ENCODE measurements at places on chromosomes 11 and 22.

DNA sequence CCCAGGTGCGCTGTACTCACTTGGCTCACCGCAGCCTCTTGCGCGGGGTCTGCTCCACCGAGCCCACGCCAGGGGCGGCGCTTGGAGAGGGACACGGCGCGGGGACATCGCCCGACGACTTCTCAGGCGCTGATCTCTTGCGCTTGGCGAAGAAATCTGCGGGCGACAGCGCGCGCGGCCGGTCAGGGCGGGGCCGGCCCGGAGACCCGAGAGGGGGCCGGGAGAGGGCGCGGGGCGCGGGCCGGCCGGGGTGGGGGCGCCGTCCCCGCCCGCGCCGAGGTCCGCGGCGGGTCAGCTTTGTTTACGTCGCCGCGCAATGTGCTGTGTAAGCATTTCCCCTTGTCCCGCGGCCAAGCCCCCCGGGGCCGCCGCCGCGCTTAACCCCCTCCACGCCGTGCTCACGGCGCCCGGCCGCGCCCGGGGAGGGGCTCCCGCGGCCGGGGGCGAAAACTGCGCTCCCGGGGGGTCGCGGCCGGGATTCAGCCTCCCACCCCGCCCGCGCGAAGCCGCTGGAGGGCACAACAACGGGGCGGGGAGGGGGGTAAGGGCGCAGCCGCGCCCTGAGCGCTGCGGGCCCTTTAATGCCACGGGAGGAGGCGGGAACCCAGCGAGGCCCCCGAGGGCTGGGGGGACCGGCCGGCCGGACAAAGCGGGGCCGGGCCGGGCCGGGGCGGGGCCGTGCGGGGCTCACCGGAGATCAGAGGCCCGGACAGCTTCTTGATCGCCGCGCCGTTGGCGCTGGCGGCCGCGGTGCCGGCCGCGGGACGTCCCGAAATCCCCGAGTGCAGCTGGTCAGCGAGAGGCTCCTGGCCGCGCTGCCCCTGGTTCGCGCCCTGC, 1.4 kb downstream of the CDKN1C start:
- no peak for DNase-seq

DNA sequence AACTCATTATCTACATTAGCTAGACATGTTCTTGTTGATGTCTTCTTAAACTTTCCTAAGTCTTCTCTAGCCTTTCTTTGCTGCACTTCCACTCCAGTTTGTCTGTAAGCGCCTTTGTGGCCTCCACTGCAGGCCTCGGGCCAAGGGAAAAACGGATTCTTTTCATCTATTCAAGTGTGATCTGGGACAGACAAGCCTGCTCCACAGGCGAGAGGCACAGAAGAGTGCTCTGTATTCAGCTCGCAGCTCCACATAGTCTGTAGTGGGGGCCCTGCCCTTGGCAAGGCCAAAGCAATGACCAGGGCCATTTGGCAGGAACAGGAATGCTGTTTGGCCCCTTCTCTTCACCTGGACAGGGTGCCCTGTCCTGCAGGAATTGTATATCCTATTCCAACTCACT, 84.1 kb upstream of the BARX2 start:
- no peak for DNase-seq

DNA sequence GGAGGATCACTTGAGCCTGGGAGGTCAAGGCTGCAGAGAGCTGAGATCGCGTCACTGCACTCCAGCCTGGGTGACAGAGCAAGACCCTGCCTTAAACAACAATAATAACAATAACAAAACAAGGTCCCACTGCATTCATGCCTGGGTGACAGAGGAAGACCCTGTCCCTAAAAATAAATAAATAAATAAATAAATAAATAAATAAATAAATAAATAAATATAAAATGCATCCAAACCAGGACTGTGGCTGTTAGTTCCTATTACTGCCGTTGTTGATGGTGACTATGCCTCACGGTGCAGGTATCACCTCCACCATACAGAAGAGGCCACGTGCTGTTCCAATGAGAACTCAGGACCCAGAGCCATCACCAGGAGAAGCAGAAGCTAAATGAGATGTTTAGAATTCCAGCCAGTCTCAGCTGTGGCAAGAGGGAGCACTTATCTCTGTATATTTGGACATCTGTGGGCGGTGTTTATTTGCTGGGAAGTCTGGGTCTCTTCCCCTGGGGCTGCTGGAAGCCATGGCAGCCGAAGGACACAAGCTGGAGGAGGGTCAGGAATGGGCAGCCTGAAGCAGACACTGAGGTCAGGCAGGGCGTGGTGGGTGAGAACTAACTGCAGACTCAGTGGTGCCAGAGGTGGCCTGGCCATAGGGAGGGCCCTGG, 21.6 kb downstream of the C11orf86 start:
- DNase-seq: no peak

GRCh38 chr22:39117585-39118191, 20.6 kb downstream of the APOBEC3H start:
- DNase-seq: peak; percentile 88

DNA sequence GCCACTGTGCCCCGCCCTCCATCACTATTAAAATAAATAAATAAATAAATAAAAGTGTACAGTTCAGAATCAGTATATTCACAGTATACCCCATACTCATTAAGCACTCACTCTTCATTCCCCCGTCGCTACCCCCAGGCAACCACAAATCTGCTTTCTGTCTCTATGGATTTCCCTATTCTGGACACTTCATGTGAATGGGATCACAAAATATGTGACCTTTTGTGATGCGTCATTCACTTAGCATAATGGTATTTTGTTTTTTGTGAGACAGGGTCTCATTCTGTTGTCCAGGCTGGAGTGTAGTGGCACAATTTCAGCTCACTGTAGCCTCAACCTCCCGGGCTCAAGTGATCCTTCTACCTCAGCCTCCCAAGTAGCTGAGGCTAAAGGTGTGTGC, 52.8 kb downstream of the RBX1 start:
- no peak for DNase-seq

DNA sequence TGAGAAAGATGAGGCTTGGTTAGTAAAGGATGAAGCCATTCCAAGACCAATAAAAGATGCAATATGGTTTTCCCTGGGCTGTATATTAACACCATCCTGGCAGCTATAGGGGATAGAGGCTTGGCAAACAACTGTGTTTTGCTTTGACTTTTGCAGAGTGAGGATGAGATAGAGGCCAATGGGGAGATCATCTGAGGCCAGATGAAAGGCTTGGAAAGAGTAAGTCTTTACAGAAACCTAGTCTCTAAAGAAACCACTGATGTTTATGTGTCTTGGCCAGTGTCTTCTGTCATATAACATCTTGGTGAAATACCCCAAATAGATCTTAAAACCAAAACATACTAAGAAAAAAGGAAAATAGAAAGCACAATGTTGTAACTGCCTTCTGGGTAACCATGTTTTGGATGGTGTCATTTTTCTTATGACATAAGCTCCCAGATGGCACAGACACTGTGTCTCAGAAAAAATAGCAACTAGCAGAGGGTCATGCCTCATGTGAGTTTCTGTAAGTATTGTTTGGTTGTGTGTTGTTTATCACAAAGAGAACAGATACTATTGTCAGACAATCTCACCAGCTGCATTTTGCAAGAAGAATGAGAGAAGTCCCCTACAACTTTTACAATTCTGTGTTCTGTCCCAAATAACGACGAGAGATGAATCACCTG, 305.4 kb downstream of the ST3GAL4 start:
- DNase-seq: no peak

DNA sequence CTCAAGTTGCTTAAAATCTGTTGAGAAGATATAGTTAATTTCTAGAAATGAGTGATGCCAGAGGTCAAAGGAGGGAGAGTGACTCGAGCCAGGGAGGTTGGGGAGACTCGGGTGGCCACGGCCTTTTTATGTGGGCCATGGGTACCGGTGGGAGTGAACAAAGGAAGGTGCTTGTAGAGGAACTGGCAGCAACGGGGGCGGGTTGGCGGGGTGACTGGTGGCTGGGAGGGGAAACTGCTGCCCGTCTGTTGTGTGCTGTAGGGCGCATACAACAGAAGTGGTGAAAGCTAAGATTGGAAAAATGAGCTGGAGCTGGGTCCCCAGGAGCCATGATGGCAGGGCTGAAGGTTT, 5.4 kb downstream of the DAGLA start:
- DNase-seq: no peak

GRCh38 chr22:45867118-45867905, 109.7 kb downstream of the WNT7B start:
- DNase-seq: no peak

DNA sequence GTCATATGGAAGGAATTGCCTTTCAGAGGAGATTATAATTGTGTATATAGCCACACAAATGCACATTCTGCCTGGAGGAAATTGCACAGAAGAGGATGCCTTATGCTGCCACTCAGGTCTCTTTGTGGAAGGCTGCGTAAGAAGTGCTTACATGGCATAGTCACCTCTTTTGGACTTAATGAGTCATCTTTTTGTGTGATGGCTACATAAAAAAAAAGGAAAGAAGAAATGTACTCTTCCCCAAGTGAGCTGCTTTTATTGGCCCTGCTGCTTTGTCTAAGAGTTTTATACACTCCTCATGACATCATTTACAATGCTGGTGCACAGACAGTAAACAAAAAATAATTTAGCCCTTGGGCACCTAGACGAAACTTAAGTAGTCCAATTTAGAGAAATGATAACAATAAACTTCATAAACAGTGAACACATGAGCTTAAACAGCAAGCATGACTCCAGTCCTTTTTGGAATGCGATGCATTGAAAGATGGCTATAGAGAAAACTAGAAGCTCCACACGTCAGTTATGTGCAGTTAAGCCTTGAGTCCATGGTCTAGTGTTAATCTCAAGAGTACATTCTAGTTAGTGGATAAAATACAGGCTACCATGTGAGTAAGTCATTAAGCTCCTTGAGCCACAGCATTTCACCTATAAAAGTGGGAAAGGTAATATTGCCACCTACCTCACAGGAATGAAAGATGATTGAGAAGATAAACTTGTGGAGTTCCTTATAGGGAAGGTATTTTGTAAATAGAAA, 12.0 kb downstream of the CSTPP1 start:
- no peak for DNase-seq

GRCh38 chr22:29121124-29121523, 48.3 kb downstream of the KREMEN1 start:
- no peak for DNase-seq

- no peak for DNase-seq
These were observed 79.5 kb upstream of the TTC12 start for GRCh38 chr11:113234888-113235287.

DNA sequence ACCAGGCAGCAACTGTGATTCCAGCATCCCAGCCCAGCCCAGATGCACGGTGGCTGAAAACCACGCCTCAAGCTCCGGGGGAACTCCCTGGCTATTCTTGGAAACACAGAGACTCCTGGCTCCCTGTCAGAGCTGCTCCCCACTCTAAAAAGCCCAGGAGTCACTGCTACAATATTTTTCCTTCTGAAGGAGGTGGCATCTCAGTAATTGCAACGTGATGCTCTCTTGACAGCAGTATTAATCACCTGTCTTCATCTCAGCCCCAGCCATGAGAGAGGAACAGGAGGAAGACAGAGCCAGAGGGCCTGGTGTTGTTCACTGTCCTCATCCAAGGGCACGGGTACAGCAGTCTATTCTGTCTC, 26.9 kb downstream of the DRD2 start:
- DNase-seq: no peak

- no peak for DNase-seq
These were observed at the start of gene SERPING1 for GRCh38 chr11:57597461-57597915. Gene SERPING1, plus strand, starts transcription at chr11:57597685. Its CDS starts 586 bp downstream, at chr11:57598271.

GRCh38 chr22:42897960-42898359, 40.9 kb upstream of the ARFGAP3 start:
- DNase-seq: no peak

GRCh38 chr11:114280696-114281095, 15.5 kb upstream of the NNMT start:
- DNase-seq: peak; percentile 22

- no peak for DNase-seq
These were observed 123.9 kb downstream of the MRTFA start for GRCh38 chr22:40512426-40513136.

DNA sequence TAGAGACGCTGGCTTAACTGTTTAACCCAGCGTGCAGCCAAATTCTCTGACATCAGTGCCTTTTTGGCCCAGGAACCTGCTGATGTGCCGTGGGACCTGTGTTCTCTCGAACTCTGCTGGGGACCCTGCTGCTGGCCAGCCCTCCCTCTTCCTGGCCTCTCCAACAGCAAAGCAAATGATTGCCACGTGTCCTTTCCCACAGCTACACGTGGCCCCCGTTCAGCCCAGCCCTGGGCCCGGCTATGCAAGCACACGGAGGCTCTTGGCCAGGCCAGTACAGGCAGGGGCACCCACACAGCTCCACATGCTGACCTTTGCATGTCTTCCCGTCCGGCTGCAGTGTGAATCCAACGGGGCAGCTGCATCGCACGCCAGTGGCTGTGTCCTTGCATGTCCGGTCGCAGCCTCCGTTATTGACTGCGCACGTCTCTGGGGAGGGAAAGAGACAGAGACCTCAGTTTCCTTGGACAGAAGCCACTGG, 51.6 kb upstream of the TTLL12 start:
- no peak for DNase-seq

- no peak for DNase-seq
These were observed 6.0 kb downstream of the ESS2 start for GRCh38 chr22:19138217-19139000.

DNA sequence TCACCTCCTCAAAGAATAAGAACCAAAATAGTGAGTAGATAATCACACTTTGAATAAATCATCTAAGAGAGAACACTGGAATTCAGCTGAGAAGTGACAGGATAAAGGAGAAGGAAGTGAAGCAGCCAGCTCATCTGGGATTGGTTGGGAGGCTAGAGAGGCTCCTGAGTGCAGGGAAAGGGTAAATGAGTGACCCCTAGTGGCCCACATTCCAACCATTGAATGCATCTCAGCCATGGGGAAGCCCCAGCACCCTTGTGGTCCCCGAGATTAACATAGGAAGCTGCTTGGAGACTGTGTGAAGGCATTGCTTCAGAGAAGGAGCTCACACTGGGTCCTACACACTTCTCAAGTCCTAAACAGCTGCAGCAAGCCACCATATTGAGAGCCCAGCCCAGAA, 82.3 kb downstream of the JRKL start:
- no peak for DNase-seq

DNA sequence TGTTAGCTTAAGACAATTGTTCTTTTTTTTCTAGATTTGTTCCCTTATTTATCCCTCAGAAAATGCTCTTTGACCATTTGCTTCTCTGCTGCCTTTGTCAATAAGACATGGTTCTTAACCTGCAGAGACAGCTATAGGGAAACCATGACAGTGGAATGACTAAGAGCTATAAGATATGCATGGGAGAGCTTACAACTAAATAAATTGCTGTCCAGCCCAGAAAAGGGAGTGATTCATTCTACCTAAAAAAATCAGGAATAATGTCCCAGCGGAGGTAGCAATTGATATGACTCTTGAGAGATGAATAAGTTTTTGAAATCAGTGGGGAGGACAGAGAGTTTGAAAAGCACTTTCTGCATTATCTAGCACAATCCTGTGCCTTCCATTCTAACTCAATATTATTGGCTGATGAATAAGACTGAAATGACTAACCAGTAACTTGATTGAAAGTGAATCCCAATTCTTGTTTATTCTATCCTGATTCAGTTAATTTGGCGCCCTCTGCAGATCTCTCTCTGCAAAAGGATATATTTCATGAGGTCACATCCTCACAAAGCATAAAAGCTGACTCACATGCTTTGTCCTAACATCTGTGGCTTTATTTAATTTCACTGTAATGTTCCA, 680.5 kb upstream of the API5 start:
- no peak for DNase-seq

GRCh38 chr11:72174302-72175070, 17.5 kb upstream of the FOLR1 start:
- no peak for DNase-seq

- no peak for DNase-seq
These were observed 80.6 kb downstream of the GAB2 start for GRCh38 chr11:78336877-78337553.

GRCh38 chr11:117335399-117335798, 7.7 kb downstream of the CEP164 start:
- DNase-seq: no peak
